ENCODE measurements at places on chromosomes 7 and 10. TPM values are rescaled to one million over a fixed set of nuclear protein-coding genes. Genes with fewer than 3 reads are reported as not detected.

DNA sequence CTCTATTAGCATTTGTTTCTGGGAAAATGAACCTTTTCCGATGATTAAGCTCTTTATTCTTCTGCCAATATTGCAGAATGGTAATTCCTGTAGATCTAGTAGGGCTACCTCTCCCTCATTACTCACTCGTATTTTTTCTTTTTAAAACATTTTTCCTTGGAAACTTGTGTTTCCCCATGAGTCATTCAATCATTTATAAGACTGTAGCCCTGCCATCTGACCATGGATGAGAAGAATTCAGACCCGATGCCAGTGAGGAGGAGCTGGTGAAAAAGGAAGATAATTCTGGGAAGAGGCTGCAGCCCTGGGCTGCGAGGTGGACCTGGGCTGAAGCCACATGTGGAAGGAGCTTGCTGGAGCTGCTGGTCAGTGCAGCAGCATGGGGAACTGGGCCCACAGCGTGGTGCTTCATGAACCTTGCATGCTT, 242.8 kb downstream of the KLF6 start:
- DNase-seq, result peak; percentile 63

DNA sequence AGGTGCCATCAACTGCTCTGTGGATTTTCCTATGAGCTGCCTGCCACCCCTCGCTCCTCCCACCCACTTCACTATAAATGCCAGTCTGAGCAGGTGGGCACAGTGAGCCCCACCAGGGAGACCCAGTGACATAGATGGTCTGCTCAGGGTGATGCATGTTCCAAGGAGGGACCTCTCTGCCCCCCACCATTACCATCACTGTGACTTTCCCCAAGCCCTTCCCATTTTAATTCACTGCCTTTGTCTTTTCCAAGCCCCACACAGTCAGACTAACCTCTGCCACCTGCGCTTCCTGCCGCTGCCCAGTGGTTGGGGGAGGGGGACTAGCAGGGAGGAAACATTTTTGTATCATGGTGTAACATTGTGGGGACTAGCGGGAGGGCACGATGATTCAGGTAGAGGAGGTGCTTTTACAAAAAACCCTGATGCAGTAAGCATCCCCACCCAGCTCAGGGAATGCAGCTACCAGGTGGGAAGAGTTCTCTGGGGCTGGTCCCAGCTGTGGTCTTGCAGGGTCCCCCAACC, 24.6 kb downstream of the PRSS2 start:
- no peak for DNase-seq

- DNase-seq, result peak; percentile 17
Measured at GRCh38 chr10:51806079-51806835, 106.9 kb upstream of the CSTF2T start.

- DNase-seq, result peak; percentile 4
Measured at GRCh38 chr7:110841840-110842545, 248.9 kb upstream of the LRRN3 start.

GRCh38 chr7:106367018-106367420, 82.2 kb upstream of the NAMPT start:
- DNase-seq, result no peak

DNA sequence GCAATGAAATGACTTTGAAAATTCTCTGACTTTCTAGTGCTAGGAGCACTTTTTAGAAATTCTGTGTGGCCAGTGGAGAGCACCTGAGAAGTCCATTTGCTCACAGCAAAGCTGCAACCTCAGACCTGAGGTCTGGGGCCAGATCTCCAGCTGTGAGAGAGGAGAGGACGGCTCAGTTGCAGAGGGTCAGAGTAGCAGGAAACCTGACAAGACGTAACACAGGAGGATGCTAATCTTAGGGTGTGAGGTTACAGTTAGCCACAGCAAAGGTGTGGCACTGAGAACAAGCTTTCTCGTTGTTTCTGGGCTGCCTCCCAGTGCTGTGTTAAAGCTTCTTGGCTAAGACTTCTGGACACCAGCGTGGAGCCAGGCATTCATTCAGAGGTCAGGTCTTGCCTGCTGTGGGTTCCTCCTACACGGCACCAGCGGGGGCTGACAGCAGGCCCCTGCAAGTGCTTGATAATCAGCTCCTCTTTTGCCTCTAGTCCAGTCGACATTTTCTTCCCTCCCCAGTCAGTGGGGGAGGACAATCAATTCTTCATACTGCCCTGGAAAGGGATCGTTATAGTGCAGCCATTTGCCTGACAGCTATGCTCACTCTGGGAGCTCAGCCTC, 435.4 kb upstream of the DPP6 start:
- DNase-seq, result no peak

GRCh38 chr7:151687523-151688235, 168.0 kb upstream of the RHEB start:
- DNase-seq, result peak; percentile 78

GRCh38 chr7:55733241-55734140, 129.1 kb downstream of the SEPTIN14 start:
- no peak for DNase-seq

DNA sequence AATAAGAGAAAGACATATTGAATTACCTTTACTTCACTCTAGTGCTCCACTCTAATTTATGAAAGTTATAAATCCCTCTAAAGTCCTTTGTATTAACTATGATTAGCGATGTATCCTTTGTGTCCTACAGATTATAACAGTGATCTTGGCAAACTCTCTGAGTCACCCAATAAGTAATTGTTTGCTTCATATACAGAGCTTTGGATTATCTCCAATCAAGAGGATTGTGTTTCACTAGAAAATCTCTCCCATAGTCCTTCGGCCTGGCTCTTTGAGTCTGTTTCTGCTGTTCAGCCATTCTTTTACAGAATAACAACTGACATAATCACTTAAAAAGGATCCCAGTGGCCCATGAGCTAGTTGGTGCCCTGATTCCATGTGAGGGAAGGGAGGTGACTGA, 9.5 kb downstream of the LMOD2 start:
- DNase-seq, result no peak

- no peak for DNase-seq
Measured at GRCh38 chr10:118501637-118502440, 93.6 kb downstream of the PRLHR start.

- no peak for DNase-seq
Measured at GRCh38 chr7:31778296-31778695, 91.3 kb downstream of the PPP1R17 start.

GRCh38 chr10:73857446-73857845, 16.9 kb downstream of the CAMK2G start:
- DNase-seq, result peak; percentile 58

DNA sequence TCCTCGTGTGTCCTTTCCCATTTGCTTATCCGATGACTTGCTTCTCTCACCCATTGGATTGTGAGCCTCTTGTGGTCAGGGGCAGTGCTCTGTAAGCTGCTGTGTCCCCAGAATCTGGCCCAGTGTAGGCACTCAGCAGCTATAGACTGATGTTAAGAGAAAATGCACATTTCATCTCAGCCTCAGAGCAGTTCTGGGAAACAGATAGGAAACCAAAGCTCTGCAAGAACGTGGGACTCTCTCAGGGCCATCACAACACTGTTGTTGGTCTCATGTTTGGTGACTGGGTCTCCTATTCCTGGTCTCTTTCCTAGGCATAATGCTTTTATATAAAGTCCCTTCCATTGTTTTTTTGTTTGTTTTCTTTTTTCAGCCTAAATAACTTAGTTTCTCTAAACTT, 141.2 kb downstream of the ST7 start:
- no peak for DNase-seq

DNA sequence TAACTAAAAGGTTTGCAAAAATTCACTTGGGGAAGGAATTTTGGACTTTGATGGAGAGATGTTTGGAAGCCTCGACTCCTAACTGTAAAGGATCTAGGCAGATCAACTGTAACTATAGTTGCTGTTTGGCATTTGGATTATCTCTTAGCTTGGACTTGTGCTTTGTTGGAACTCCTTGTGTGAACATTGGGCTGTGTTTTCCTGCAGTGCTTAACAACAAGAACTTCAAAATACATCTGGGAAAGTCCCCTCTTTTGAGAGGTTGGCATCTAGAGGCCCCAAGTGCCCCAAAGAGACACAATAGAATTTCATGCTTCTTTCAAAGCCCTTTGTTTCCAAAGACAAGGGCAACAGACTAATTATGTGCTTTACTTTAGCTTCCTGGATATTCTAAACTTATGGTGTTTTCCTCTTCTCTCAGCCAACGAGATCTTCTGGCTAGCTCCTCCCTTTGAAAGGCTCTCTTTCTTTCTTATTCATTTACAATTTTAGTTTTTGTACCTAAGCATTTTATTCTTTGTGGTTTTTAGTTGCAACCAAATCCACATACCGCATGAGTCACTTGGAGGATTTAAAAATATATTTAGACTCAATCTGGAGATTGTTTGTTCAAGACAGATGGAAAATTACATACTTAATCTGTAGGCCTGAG, 11.6 kb downstream of the ABCA13 start:
- DNase-seq, result peak; percentile 34

- no peak for DNase-seq
Measured at GRCh38 chr7:68203251-68203650, 1206.6 kb downstream of the TYW1 start.

DNA sequence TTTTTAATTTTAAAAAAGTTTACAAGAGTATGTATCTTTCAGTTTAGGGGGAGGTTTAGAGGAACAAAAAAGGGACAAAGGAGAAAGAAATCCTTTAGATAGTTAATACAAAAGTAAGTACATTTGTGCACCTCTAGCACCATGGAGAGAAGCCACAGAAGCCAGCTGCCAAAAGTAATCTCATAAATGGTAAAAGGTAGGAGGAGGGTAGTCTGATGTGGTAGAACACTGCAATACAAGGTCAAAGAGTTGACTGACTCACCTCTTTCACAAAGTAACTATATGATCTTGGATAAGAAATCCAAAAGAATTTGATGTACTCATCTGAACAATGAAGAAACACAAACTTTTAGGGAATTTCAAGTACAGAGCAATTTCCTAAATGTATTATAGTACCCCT, 68.1 kb downstream of the CNOT4 start:
- DNase-seq, result no peak

DNA sequence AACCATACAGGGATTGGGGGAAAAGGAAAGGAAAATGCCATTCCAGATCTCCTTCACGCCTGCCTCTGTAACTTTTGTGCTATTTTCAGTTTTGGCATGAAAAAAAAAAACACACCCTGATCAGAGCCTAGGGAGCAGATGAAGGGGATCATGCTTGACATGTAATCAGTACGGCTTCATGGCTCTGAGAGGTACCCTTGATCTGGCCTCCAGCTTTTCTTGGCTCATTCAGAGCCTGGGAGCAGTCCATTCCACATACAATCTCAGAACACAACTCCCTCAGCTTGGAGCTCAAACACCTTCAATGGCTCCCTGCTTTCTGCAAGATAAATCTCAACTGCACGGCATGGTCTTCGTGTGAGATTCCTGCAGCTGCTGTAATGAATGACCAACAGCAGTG, 422.8 kb upstream of the ZMIZ1 start:
- no peak for DNase-seq

ZNF365 gene
- polyA plus RNA-seq, result 3.7 TPM

SPDYE9 gene
- polyA plus RNA-seq, result not detected

GAD2 gene
- not detected for polyA plus RNA-seq

AOC1 gene
- not detected for polyA plus RNA-seq

SLC26A3 gene
- polyA plus RNA-seq, result not detected

TAS2R41 gene
- polyA plus RNA-seq, result not detected

All from BJ (cell line).